Activated naive CD4-positive, alpha-beta T cell treated with anti-CD3 and anti-CD28 coated beads, Interleukin-2, amount 50 U/mL, for 16 hours (primary cell): ENCODE measurements at places on chromosomes 7 and 10.

GRCh38 chr10:128463991-128464760 lies 338.0 kb upstream of the MKI67 start:
- no peak for DNase-seq

DNA sequence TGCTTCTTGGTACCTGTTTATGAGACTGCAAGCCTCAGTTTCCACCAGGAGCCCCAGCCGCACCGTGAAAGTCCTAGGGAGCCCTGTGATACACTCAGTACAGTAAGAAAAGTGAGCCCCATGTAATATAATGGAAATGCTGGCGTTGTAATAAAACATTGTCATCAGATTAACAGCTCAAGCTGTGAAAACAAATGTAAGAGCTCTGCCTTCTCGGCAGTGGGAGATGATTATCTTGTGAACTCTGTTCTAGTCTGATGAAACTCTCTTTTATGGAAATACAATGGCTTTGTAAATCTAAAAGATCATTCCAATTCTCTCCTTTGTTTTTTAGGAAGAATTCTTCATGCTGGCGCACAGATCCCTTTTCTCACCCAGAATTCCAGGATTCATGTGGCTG lies 299.9 kb downstream of the ABCA13 start:
- DNase-seq = no peak

- no peak for DNase-seq
Observed at GRCh38 chr7:92824901-92825480, 11.4 kb downstream of the CDK6 start.

GRCh38 chr7:27116031-27116961 lies 13.8 kb upstream of the HOXA2 start:
- DNase-seq = no peak

- no peak for DNase-seq
Observed at GRCh38 chr7:120831260-120831659, 26.7 kb downstream of the TSPAN12 start.

DNA sequence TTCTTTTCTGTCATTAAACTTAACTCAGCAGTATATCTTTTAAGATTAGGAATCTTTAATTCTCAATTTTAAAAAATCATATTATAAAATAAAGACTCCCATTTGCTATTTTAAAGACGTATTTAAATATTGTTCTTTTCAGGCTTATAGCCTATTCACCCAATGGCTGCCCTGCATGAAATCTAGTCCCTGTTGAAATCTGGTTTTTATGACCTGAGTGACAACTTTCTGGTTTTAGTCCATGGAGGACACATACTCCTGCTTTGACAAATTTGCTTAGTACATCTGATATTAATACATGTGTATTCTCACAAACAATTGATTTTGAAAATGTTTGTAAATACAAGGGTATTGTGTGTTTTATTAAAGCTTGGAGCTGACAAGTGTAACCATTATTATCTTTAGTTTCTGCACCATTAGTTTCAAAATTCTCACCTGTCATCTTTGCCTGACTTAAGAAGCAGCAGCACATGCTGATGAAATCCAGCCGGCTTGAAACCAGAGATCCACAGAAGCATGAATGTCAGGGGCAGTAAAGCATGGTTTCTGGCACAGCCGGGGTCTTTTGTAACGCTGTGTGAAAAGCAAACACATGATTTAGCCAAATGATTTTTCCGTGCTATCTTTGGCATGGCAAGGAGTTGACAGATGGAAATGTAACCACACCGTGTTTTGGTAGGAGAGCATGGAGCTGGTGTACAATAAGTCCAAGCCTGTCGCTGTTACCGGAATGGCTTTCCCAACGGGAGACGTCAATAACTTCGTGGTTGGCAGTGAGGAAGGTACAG lies 262.8 kb downstream of the DYNC1I1 start:
- no peak for DNase-seq

GRCh38 chr10:73876566-73876965 lies 2.2 kb upstream of the CAMK2G start:
- no peak for DNase-seq

- DNase-seq = no peak
Observed at GRCh38 chr7:8131694-8132605, 130.0 kb downstream of the ICA1 start.

DNA sequence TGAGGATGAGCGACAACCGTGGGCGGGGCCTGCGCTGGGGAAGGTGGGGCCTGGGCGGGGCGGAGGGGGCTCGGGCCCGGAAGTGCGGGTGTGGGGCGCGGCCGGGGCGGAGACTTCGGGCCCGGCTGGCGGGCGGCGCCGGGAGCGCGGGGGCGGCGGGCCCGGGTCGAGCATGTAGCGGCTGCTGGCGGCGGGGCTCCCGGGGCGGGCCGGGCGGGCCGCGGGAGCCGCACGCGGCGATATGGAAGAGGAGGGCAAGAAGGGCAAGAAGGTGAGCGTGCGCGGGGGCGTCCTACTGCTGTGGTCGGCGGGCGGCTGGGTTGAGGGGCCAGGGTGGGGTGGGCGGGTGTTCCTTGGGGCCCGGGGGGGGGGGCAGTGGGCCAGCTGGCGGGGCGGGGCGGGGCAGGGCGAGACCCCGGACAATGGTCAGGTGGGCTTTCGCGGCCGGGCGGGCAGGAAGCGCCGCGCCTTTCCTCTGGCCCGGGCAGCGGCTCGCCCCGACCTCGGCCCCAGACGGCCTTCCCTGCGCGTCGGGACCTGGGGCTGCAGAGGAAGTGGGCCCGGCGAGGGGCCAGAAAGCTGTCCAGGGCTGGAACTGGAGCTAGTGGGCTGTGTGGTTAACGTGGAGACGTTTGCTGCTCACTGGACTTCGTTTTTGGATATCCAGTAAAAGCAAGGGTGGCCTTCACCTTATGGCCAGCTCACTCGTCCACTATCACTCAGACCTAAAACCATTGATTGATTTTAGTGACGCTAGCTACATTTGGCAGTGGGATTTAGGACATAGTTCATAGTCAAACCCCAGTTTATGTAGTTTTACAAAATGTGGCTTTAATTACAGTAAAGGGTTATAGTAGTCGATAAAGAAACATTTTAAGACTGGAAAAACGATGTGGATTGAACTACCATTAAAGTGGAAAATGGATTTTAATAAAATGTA lies at the start of gene CCM2:
CCM2 (plus strand) TSS at position 109 of the 940 bp plus-strand sequence; CDS start at position 242, 133 bp downstream.
- DNase-seq = no peak

- no peak for DNase-seq
Observed at GRCh38 chr10:63588436-63589167, 67.4 kb downstream of the REEP3 start.

- DNase-seq = no peak
Observed at GRCh38 chr10:112753961-112754411, 196.1 kb upstream of the TCF7L2 start.

DNA sequence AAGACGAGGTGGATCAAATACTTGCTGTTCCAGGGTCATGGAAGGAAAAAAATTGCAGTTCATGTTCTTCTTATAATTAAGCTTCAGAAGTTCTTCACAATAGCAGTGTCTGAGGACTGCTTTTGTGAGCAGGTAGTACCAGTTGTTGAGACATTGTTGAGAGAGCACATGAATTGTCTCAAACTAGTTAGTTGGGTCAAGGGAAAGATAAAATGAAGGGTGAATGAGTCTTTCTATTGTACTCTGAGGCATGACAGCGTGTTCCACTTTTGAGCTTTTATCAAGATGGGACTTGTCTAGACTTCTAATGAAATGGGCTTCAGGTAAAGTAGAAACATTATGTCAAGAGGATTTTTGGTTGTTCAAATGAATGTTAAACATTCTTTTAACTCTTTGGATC lies 26.0 kb downstream of the KAT6B start:
- DNase-seq = no peak

GRCh38 chr7:152132812-152133211 lies 107.3 kb downstream of the GALNT11 start:
- no peak for DNase-seq

DNA sequence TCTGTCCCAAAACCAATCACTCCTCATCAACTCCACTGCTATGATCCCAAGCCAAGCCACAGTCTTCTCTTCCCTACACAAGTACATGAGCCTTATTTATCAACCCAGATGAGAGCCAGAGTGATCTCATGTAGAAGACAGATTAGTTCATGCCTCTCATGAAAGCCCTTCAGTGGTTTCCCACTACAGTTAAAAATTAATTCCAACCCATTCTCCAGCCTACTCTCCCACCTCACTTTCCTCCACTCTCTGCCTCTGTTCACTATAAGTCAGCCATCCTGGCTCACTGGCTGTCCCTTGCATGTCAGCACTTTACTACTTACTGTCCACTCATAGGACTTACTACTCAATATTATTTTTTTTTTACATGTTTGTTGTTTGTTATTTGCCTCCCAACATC lies 67.3 kb downstream of the CACUL1 start:
- no peak for DNase-seq

- no peak for DNase-seq
Observed at GRCh38 chr10:14025283-14026189, 305.2 kb downstream of the FRMD4A start.

GRCh38 chr10:75916906-75917305 lies 485.5 kb downstream of the LRMDA start:
- DNase-seq = no peak

GRCh38 chr10:4456279-4456678 lies 369.7 kb upstream of the AKR1E2 start:
- no peak for DNase-seq

- no peak for DNase-seq
Observed at GRCh38 chr10:67663449-67664087, 32.4 kb downstream of the CTNNA3 start.

DNA sequence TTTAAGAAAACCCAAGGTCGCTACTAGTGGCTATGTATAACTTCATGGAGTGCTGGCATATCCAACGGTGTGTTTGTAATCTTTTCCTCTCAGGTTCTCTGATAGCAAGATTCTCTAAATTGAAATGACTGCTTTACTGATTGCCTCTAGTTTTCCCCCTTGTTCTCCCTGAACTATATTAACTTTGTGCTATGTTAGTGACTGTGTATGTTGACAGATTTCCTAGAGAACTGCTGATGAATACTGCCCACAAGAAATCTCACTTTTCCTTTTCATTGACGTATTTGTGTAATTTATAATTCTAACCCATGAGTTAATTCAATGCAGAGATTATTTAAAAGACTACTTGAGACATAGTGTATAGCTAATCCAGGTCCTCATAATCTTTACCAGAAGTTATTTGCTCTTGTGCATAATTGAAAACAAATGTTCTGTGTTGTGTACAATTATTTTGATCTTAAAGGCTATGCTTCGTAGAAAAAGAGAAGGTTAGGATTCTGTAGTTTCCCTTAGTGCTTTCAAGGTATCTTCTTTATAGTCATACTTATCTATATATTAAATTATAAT lies 70.6 kb upstream of the GLCCI1 start:
- no peak for DNase-seq

DNA sequence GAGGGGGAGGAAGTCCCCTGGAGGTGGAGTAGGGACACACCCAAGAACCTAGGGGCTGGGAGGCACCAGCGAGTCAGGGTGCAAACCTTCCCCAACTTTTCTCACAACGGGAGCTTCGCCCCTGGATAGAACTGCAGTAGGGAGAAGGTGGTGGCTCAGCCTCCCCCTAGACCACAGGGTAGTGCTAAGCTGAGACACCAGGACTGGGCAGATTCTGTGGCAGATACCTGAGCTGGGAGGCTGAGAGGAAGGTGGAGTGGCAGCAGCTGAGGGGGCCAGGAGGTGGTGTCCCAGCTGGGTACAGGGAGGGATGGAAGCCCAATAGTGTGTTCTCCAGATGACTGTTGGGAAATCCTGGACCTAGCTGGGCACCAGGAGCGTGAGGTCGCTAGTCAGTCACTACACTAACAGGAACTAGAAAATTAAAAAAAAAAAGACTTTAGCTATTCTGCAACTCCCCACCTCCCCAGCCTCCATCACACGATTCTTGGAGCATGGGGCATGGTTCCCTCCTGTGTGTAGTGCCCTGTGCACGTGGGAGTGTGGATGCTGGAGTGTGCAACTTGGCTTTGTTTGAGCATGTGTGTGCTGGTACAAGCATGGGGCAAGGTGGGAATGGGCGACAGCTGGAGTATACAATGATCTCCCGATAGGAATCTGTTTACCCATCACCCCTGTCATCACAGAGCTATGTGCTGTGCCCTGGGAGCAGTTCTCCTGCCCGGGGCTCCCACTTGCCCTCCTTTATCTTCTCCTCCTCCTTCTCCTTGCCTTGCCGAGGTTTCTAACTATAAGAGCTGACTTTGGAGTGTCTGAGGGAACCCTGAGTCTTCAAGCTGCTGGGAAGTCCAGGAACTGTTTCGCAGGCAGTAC lies 8.8 kb upstream of the TRPV6 start:
- DNase-seq = no peak

DNA sequence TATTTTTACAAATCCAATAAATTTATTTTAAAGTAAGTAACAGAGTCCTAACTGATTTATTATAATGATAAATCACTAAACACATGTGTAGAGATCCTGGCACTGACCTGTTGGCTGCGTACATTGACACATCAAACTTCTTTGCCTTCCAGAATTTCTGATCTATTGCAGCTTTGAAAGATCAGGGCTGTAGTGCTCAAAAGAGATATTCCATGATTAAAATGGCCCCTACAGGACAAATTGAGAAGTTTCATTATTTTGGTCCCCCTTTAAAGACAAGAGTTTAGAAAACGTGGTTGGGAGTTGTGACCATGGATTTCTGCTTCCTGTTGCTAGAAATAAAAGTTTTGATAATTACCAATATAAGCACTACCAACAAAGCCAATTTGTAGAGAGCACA lies 87.7 kb upstream of the PDK4 start:
- DNase-seq = no peak

DNA sequence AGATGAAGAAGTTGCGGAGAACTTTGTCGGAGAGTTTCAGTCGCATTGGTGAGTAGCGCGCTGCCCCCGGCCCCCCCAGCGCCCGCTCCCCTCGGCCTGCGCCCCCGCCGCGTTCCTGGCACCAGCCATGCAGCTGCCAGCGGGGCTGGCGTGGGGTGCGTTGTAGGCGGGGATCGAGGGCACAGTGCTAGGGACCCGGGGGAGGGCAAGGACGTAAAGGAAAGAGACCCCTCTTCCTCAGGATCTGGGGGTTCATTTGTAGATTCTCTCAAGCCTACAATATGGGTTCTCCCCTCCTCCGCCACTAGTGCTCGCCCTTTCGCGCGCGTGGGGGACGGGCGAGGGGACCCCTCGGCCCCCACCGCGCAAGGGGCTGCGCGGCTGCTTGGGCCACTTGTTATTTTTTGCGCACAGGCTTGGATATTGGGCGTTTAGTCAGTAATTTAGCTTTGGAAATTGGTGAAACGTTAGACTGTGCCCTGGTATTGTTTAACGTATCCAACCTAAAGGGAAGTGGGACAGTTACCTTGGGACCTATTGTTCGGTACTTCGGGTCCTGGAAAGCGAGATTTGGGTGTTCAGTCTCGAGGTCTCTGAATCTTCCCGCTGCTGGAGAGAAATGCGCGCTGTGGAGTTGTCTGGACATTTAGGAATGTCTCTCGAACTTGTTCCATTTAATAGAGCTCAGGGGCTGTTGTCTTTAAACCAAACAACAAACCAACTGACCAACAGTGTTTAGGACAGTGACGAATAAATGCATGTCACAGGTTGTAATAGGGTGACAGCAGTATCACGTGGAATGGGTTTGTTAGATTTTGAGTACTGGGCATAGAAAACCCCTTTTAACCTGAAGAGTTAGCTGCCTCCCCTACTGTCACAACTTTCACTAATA lies 796 bp downstream of the CDK14 start:
- no peak for DNase-seq

- DNase-seq = no peak
Observed at GRCh38 chr7:156889089-156889488, 3.9 kb downstream of the LMBR1 start.
